ENCODE measurements at places on chromosomes 6 and 20. TPM values are rescaled to one million over a fixed set of nuclear protein-coding genes. Genes with fewer than 3 reads are reported as not detected.
A peak's percentile ranks its signal among the peaks of the same experiment; 100 is the strongest.

- no peaks in the 10 kb centered on the region for H3K36me3 ChIP-seq
- no peak overlapping the region for H3K27ac ChIP-seq
- H3K27me3 ChIP-seq, result peaks cover 13% of the 10 kb centered on the region
Observed at GRCh38 chr20:62365814-62366369, 1.2 kb downstream of the LAMA5 start.

DNA sequence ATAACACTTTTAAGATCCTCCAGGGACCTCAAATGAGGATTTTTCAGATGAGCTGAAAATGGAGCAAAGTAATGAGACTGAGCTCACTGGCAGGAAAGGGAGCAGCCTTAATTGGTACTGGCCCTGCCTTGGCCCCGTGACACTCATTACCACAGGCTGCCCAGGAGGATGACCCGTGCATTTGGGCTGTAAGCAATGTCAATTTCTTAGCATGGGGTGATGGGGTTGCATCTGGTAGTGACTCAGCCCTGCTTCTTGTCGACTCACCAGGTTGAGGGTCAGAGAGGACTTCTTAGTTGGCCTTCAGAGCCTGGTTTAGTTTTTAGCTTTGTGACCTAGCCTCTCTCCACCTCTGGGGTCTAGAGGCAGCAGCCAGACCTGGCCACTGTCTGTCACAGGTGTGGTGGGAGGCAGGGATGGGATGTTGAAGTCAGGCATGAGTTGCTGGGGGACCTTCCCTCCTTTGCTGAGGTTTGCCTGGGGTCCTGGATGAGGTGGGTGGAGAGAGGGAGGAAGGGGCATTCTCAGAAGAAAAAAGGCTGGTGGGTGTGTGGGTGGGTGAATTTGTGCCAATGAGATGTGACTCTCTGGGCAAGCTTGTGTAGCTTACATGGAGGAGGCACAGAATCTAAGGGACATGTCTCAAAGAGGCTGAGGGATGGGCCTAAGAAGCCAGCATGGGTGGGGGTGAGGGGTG is 25.9 kb upstream of the EPB41L1 start:
- no peak for DNase-seq
- H3K27ac ChIP-seq, result no peak overlapping the region

GRCh38 chr6:14271789-14272736 is 154.5 kb downstream of the CD83 start:
- no peak overlapping the region for H3K4me3 ChIP-seq
- H3K27ac ChIP-seq, result no peak overlapping the region
- H3K36me3 ChIP-seq, result peaks cover 6% of the 10 kb centered on the region
- no peaks in the 10 kb centered on the region for H3K27me3 ChIP-seq
- H3K4me1 ChIP-seq, result peaks cover 7% of the 10 kb centered on the region
- no peak for DNase-seq

GRCh38 chr20:10972219-10972860 is 298.5 kb upstream of the JAG1 start:
- no peaks in the 10 kb centered on the region for H3K27me3 ChIP-seq
- peaks cover 4% of the 10 kb centered on the region for H3K4me1 ChIP-seq
- H3K36me3 ChIP-seq, result no peaks in the 10 kb centered on the region
- no peak overlapping the region for H3K27ac ChIP-seq
- no peak overlapping the region for H3K4me3 ChIP-seq

DNA sequence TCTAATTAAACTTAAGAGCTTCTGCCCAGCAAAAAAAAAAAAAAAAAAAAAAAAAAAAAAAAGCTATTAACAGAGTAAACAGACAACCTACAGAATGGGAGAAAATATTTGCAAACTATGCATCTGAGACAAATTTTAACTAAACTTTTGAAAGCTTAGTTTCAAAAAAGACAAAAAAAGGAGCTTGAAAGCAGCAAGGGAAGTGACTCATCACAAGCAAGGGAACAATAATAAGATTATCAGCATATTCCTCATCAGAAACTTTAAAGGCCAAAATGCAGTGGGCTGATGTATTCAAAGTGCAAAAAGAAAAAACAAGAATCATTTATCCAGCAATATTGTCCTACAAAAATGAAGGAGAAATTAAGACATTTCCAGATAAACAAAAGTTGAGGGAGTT is 158.6 kb downstream of the RNF144B start:
- H3K4me1 ChIP-seq, result peaks cover 28% of the 10 kb centered on the region
- peaks cover 42% of the 10 kb centered on the region for H3K36me3 ChIP-seq
- no peak overlapping the region for H3K4me3 ChIP-seq
- H3K27ac ChIP-seq, result no peak overlapping the region

GRCh38 chr6:37134396-37135191 is 35.4 kb upstream of the PIM1 start:
- H3K4me3 ChIP-seq, result peak overlapping the region; percentile 41
- peaks cover 60% of the 10 kb centered on the region for H3K4me1 ChIP-seq
- peak overlapping the region; percentile 29 for H3K27ac ChIP-seq
- no peaks in the 10 kb centered on the region for H3K27me3 ChIP-seq
- no peaks in the 10 kb centered on the region for H3K36me3 ChIP-seq

The MBOAT1 gene
- total RNA-seq, result 12.0 TPM

The NRSN2 gene
- total RNA-seq, result 44.4 TPM

The SLC4A11 gene
- 0.55 TPM for total RNA-seq

Measured in neural crest cell (in vitro differentiated cells).